ENCODE measurements at places on chromosomes 1 and 21.

GRCh38 chr1:109818988-109819764, 55.5 kb upstream of the EPS8L3 start:
- no peak for DNase-seq

DNA sequence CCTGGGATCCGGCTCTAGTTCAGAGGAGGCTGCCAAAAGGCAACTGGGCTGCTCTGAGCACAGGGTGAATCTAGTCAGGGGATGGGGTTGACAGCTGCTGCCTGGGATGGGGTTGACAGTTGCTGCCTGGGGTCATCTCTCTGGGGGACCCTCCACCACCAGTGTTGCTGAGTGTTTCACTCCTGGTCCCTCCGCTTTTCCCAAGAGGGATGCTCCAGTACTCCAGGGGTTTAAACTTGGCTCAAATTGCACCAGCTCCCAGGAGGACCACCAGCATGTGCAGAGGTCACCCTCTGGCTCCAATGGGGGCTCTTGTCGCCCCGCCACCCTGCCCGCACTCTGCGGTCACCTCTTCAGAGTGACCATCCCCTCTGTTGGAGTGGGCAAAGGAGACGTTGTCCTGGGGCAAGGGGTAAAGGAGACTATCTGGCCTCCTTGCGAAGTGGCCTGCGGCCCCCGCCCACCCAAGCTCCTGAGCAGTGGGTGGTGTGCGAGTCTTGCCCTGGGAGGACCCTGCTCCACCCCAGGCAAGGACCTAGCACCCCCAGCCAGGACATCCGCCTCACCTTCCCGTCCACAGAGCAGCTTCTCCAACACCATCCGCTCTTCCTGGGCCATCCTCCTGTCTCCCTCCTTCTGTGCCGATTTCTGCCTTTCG, 52.6 kb downstream of the SIK1 start:
- DNase-seq = no peak

DNA sequence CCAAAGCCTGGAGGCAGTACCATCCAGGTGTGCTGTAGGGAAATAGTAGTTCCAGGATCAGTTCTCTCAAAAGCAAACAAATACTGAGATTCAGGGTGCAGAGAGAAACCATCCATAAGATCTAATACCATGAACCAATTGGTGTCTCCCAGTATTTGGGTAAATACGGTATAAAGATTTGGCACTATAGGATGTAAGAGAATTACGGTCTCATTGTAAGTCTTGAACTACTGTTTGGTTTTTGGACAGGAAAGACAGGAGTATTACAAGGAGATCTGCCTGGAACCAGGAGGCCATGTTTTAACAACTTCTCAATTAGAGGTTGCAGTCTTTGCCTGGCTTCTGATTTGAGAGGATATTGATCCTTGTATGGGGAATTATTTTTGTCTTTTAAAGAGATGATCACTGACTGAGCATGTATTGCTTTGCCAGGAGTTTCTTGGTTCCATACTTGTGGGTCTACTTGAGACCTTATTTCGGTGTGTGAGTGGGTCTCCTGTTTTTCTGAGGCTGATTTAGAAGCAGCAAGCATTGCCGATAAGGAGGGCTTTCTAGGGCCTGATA, 10.2 kb downstream of the AADACL4 start:
- no peak for DNase-seq

DNA sequence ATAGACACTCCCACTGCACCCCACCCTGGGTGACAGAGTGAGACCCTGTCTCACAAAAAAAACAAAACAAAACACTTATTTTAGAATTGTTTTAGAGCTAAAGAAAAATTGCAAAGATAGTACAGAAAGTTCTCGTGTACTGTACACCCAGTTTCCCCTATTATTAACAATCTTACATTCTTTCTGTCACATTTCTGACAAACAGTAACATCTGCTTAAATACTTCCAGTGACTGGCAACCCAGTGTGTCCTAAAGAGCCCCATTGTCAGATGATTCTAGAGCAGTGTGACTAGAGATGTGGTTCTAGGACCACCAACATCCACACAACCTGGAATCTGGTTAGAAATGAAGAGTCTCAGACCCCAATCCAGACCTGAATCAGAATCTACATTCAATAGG, 90.5 kb downstream of the LEPR start:
- no peak for DNase-seq

DNA sequence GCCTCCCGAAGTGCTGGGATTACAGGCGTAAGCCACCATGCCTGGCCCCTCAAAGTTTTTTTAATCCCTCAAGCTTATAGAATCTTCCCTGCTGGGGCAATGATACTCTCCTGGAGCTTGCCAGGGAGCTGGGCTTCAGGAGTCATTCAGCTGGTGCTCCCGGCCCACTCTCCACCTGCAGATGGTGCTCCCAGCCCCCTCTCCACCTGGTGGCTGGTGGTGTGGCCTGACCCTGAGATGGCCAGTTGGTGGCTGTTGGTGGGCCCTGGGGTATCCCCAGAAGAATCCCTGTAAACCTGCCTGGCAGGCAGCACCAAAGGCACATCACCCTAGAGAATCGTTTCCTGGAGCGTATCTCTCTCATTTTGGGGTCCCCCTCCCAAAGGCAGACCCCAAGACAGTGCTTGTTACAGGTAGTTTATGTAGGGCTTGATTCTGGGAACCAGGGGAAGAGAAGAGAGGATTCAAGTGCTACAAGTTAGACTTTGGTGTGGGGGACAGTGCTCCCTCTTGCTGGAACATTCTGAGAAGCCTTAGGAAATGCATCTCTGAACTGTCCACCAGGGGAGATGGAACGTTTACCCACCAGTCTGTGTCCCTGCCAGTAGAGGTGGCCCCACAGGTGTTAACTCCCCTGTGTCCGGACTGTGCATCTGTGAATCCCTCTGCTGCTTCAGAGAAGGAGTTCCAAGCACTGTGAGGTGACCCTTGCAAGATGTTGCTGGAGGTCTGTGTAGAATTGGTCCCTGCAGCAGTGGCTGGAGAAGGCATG, 29.1 kb upstream of the ACTL8 start:
- DNase-seq = no peak

DNA sequence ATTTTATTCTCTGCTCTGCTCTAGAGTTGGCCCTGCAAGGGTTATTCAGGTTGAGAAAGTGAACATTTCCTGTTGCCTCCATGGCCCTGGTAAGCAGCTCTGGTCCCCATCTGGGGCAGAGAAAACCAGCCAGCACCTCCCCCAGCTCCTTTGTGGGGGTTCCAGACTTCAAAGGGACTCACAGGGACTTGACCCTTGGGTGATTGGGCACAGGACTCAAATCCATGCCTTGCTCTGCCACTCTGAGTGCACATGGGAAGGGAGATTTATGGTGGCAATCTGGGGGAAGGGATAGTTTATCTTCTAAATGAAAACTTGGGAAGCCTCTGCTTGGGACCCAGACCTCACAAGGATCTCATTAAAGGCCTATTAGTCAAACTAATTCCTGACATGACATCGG, 212.8 kb downstream of the FOXD2 start:
- DNase-seq = no peak

DNA sequence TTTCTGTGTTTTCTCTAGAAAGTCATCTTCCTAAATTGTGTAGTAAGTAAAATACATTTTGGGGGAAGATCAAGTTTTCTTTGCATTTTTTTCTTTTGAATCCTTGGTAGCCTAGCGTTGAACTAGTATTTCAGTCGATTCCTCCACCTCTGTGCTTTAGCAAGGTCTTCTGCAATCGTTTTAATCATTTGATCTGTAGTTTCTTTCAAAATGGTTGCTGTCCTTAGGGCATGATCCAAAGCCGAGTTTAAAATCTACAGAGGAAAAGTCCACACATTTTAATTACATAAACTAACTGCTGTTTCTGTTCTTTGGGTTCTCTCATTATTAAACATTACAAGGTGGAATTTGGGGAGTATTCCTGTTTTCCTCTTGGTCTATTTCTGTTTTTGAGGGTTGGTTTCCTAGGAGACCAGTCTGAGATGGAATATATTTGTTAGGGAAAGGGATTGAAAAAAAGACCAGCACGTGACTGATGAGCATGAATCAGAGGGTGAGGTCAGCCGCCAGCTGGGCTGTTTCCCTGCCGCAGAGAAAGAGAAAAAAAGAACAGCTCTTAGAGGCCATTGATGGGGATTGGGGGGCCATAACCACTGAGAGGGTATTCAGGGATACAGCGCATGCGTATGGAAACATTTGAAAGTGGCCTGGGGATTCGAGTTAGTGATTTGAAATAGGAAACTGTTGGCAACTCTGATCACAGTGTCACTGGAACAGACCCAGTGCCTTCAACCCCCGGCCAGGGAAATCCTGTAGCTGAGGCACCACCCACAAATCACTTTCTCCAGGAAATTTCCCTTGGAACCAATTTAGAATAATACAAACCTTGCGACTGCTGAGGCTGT, 40.6 kb downstream of the AKNAD1 start:
- no peak for DNase-seq

DNA sequence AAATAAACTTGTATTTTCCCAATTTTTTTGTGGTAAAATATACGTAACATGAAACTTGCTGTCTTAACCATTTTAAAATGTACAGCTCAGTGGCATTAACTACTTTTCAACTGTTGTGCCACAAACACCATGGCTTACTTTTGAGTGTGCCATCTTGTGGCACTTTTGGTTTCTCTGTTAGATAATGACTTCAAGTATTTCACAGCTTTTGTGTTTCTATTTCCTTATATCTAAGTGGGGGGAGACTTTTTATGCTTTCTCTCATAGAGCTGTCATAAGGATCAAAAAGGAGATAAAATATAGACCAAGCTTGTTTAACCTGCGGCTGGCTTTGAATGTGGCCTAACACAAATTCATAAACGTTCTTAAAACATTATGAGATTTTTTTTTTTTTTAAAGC, 44.3 kb downstream of the CDC14A start:
- DNase-seq = peak; percentile 80

DNA sequence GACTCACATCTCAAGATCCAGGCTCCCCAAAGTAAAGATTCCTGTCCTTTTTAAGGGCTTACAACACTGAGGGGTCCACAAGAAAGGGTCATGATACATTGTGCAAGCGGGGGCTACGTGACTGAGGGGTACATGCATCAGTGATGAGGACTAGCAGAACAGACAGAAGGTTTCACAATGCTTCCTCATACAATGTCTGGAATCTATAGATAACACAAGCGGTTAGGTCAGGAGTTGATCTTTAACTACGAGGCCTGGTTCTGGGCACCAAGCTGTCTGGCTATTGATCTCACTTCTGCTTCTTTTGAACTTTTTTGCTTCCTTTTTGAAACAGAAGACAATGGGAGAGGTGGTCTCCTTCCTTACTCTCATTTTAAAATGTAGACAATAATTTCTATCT, 718.6 kb downstream of the AMY1C start:
- no peak for DNase-seq

- DNase-seq = no peak
These were observed 9.0 kb downstream of the ADORA1 start for GRCh38 chr1:203136409-203137042.

DNA sequence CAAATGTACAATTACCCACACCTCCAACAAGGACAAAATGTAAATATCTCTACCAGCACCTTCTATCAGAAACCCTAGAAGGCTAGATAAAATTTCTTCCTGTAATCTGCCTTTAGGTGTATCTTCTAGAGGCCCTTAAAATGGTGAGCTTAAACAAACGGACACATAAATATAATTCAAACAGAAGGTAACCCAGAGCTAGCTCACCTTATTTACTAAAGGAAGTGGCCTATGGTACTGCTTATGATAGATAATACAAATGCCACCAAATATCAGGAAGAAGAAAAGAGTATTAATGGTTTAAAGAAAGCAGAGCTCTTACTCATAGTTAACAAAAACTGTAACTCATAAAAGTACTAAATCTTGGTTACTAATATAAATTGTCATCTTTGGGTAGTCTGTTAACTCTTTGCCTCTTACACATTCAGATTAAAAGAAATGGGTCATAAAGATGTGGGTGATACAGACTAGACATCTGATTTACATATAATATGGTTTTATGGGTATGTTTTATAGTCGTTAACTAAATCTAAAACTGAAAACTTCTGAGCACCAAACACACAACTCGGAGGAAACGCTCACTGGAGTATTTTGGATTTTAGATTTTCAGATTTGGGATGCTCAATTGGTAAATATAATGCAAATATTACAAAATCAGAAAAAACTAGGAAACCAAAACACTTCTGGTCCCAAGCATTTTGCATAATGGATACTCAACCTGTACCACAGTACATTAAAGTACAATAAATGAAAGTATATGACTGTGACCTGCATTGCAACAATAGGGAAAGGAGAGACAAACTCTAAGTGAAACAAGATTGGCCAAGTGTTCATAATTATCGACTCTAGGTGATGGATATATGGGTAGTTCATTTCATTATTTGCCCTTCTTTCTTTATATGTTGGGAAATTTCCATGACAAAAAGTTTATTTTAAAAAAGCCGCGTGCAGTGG, 23.2 kb downstream of the TRIT1 start:
- no peak for DNase-seq

- DNase-seq = no peak
These were observed 5.1 kb upstream of the CCN1 start for GRCh38 chr1:85575363-85575995.

DNA sequence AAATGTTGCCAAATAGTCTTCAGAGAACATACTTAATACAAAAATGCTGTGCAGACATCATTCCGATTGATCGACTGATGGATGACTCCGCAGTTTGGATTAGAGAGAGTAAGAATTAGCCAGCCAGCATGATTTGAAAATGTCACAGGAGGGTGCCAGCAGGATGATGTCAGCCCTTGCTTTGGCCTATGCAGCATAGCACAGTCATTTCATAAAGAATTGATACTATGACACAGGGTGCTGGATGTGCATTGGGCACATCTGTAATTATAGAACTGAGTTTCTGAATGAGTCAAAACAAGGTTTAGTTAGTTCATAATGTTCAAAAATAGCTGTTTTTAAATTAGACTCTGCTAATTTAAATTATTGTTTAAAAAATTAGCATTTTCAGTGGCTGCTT, 21.6 kb upstream of the TRAF5 start:
- DNase-seq = no peak

DNA sequence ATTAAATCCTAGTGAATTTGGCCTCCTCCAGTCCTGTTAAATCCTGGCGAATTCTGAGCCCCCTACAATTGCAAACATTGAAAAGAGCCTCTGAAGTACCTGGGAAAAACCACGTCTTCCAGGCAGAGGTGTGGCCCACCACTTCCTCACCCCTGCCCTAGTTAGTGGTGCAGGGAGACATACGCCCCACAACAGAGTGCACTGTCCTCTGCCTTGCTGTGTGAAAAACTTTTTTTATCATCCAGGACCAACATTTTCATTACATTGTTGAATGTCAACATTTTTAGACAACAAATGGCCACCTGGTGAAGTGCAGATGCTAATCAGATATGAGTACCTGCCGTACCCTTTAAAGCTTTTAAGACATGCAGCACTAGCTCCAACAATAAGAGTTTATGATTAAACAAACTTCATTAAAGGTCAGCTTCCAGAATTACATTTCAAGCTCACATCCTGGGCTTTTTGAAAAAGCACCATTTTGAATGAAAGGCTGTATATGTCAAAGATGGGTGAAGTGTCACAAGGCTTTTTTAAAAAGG, 13.6 kb upstream of the TMPRSS2 start:
- peak; percentile 3 for DNase-seq

GRCh38 chr1:246161626-246162025, 345.5 kb downstream of the SMYD3 start:
- no peak for DNase-seq

DNA sequence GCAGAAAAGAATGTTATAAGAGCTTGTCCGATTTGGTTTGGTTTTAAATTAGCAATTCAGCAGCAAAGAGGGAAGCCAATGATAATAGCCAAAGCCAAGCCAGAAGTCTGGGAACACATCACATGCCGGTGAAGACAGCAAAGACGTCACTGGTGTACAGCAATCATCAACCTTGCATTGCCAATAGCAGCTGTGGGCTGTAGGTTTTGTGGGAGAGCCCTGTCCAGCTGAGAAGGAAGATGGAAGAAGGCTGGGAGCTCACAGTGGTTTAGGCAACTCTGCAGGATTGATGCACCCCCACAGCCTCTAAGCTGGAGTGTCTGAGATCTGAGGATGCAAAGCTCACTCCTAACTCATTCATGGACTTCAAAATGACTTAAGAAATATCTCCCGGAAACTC, 338.7 kb downstream of the SIPA1L2 start:
- DNase-seq = no peak
